ENCODE measurements at places on chromosomes 1 and 21.

DNA sequence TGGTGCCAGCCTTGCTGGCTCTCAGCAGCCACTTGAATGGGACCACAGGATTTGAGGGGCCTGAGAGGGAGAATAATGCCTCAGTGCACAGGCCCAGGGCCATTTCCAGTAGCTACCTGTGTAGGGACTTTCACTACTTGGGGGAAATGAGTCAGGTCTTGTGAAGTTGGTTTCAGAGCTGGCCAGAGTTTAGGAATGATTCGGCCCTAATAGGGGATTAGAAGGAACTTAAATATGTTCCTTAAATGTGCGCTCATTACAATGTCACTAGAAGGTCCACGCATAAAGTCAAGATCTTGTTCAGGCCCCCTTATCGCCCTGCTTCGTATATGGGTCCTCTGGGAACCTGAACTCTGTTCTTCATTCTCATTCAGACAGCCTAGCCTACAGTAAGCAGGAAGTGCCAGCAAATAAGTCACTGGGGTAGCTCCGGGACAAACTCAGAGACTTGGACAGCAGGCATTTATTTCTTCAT lies 5.6 kb upstream of the AKR1A1 start:
- DNase-seq = no peak

GRCh38 chr1:183138301-183138700 lies 47.8 kb upstream of the LAMC2 start:
- DNase-seq = no peak

DNA sequence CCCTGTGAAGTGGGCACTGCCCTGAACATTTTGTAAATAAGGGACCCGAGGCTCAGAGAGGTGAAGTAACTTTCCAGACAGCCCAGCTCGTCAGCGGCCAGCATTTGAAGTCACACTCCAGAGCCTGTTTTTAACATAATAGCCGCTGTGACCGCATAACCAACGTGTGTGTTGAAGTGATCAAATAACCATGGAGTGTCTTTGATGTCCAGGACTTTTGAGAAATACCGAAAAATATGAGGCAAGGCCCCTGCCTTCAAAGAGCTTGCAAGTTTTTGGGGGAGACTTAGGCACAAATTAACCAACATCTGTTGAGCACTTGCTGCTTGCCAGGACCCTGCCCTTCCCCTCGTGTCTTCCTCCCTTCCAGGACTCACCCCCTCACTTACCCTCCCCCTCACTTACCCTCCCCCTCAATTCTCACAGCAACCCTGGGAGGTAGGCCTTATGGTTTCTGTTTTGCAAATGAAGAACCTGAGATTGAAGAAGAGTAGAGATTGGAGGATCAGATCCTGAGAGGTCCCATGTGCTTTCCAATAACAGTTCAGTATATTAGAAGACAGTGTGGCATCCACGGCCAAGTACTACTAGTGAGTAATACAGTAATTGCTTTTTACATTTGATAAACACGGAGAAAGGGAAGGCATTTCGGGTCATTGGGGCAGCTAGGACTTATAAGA lies 1.3 kb upstream of the SLC16A1 start:
- no peak for DNase-seq

GRCh38 chr1:22142315-22143064 lies 407 bp downstream of the WNT4 start:
- peak; percentile 44 for DNase-seq

GRCh38 chr1:180181048-180181447 lies 26.4 kb downstream of the QSOX1 start:
- no peak for DNase-seq

GRCh38 chr1:76680651-76681050 lies 186.6 kb upstream of the ST6GALNAC5 start:
- no peak for DNase-seq

GRCh38 chr1:39852214-39852791 lies 31.0 kb downstream of the TRIT1 start:
- DNase-seq = peak; percentile 71

- DNase-seq = no peak
Observed at GRCh38 chr1:228065543-228066347, 16.8 kb upstream of the ARF1 start.

GRCh38 chr1:155968670-155969069 lies 9.7 kb downstream of the ARHGEF2 start:
- DNase-seq = peak; percentile 70

DNA sequence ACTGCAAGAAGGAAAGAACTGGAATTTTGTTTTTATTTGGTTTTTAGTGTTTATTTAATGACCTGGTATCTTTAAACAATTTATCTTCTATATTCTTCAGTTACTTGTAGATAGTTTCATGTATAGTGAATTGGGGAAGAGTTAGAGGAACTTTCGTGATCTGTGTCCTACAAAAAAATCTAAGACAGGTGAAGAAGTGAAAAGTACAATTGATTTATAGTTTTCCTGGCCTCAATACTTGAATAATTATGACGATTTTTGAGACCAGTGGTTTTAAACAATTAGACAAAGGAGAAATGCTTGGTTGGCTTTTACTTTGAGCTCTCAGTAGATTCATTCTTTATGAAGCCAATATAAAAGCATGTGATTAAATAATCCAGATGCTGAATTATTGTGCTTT lies 7.5 kb downstream of the MIER1 start:
- DNase-seq = no peak

- no peak for DNase-seq
Observed at GRCh38 chr1:153985341-153985912, 712 bp downstream of the RAB13 start.

DNA sequence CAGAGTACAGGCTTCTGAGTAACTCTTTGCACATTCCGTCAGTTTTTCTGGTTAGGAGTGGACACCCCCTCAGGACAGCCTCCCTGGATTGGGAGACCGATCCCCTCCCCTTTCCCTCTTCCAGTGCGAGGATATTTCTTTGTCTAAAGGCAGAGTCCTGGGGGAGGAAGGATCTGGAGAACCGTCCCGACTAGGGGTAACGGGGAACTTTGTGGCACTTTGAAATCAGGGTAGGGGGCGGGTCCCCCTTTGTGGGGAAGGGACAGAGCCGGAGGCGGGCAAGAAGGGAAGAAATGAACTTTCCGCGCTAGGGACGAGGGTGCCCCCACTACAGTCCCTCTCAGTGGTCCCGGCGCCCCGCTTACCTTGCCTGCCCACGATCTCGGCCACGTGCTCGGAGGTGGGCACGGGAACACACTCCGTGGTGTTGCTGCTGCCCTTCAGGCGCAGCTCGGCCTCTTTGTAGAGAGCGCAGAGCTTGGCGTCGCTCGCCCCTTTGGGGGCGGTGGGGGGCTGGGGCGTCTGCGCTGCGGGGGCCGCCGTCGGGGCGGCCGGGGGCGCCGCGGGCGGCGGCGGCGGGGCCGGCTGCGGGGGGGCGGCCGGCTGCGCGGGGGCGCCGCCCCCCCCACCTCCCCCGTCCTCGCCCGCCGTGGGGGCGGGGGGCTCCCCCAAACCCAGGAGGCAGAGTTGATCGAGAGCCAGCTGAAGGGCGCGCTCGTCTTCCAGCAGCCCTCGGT lies 917 bp downstream of the MEX3A start:
- DNase-seq = no peak

DNA sequence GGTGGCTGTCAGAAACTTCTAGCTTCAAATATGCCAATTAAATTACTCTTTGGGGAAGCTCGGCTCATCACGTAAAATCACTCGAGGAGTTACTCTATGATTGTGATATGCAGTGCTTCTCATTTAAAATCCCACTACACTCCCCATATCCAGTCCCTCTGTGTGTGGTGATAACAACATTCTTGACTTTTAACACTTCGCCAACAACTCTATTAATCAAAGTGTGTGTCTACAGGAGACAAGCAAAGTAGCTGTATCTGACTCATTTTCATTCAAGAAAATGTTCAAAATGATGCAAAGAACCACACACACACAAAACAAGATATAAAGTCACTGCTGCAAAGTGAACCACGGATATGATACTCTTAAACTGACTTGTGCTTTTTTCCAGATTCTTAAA lies 341.3 kb downstream of the DSCAM start:
- no peak for DNase-seq

GRCh38 chr1:32334864-32335534 lies 1.0 kb downstream of the MARCKSL1 start:
- DNase-seq = peak; percentile 24

- DNase-seq = no peak
Observed at GRCh38 chr1:157519451-157519850, 32.9 kb downstream of the FCRL5 start.
